Left renal pelvis (tissue), 4 donors: ENCODE measurements at places on chromosomes 3 and 15. TPM values are rescaled to one million over a fixed set of nuclear protein-coding genes. Genes with fewer than 3 reads are reported as not detected.

DNA sequence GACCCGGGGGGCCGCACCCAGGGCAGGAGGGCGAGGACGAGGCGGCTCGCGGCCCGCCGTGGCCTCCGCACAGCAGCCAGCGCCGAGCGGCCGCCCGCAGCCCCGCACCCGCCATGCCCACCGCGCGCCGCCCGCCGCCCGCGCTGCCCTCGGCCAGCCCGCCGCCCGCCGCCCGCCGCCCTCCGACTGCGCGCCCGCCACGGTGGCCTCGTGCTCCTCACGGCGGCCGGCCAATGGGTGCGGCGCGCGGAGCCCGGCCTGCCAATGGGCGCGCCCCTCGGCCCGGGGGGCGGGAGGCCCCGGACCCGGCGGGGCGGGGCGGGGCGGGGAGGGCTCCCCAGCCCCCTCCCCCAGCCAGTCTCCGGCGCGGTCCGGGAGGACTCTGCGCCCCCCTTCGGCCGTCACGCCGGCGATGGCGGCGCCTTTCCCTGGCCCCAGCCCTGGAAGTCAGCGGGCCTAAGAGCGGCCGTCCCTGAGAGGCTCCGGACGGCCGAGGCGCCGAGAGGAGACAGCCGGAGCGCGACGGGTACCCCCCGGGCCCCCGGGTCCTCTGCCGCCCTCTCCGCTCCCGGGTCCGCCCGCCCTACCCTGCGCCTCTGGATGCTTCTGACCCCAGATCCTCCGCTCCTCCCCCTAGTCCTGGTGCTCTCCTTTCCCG is at the start of gene NT5DC2:
Gene NT5DC2, minus strand, starts transcription at position 235 of the 658 bp plus-strand sequence. Its CDS starts 120 bp downstream, at position 115.
- DNase-seq = peak; percentile 63

DNA sequence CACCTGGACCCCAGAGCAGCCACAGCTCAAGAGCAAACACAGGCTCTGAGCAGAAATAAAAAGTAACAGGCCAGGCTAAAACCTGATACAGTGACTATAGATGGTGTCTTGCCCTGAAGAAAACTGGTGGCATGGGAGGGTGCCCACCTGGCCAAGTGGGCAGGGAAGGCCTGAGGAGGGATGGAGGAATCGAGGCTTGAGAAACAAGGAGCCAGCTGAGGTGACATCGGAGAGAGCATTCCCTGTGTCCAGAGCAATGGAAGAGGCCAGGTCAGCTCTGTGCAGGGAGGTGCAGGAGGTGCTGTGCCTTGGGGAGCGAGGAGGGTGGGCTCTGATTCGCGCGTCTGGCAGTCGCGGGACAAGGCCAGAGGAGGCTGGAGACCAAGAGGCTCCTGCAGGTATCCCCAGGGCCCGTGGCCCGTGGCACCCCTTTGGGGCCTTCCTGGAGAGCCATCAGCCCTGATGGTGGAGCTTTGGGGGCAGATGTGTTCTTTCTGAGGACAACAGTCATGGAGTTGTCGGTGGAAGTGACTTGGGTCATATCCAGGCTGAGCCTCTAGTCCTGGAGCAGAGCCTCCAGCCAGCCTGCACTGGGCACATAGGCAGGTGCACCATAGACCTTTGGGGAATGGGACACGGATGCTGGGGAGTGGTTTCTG is 56.1 kb downstream of the PLXNA1 start:
- no peak for DNase-seq

DNA sequence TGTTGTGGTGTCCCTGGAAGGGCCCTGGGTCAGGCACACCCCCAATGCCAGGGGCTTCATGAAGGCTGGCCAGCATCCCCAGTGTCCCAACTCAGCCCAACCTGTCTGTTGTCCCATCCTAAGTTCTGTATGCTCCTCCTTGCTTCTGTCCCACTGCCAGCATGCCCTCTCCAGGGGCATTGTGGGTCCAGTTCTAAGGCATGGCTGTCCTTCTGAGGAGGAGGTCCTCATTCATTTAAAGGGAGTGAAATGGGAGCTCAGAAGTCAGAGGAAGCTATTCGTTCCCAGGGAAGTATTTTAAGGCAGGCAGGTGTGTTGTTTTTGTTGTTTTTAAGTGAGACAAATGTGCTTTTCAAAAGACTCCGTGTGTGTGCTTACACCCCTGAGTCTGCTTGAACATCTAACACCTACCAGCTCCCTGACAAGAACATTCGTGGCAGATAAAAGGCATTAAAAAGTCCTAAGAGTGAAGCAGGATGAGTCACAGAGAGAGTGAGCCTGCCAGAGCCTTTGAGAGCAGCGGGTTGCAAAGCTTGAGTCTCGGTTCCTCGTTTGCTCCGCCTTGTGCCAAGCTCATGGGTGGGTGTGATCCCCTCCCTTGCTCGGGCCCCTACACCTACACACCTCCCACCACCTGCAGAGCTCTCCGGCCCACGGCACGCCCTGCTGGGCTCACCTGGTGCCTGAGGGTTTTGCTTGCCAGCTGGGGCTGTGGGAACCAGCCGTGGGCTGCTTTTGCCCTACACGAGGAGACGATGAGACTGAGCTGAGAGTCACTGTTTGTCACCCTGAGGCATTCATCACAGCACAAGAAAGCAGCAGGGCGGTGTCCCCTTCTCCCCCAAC is 183.4 kb upstream of the TOPAZ1 start:
- no peak for DNase-seq

HTR3E gene
- not detected for polyA plus RNA-seq

CFAP91 gene
- 21.0 TPM for polyA plus RNA-seq
